ENCODE measurements at places on chromosomes 11 and 22.
A peak's percentile ranks its signal among the peaks of the same experiment; 100 is the strongest.

GRCh38 chr11:35298369-35298768 lies 121.0 kb downstream of the SLC1A2 start:
- no peak for DNase-seq

DNA sequence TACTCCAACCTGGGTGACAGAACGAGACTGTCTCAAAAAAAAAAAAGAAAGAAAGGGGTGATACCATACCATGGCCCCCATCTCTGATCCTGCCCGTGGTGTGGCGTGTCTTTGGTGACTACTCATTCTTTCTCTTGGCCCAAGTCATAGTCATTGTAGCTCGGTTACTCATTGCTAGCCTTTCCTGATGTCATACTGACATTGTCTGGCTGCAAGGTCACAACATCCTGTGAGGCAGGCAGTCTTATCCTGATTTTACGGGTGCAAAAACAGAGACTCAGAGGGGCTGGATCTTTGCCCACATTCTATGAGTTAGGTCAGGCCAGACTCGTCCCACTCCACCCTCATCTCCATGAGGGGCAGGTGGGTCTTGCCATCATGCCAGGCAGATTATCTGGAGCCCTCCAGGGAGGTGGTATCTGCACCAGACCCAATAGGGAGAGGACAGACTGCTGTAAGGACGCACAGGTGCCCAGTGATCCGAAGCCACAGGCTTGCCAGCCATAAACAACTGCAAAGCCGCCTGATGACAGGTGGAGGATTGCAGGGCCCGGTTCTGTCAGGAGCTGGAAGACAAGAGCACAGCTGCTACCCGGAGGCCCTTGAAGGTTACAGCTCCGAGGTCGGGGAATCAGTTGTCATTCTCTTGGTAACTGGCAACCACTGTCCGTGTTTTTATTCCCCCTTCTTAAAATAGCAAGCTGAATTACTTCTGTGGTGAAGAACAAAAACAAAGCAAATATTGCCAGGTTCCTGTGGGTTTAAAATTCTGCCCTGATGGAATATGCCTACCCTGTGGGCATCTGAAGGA lies 13.8 kb downstream of the TOM1 start:
- DNase-seq = peak; percentile 89

DNA sequence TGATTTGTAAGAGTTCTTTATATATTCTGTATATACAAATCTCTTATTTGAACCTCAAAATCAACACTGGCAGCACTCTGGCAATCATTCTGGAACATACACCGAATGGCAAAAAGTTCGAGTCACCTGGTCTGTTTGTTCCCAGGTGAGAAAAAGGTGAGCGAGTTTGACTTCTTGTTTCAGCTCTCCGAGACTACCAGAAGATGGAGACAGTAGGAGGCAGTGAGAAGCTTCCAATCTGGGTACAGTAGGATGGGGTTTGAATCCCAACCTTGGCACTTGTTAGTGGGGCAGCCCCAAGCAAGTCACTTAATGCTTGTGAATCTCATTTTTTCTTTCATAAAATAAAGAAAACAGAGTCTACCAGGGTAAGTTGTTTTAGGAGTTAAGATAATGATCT lies 76.4 kb downstream of the C2CD3 start:
- DNase-seq = no peak

- DNase-seq = no peak
Observed at GRCh38 chr22:21711851-21712250, 23.7 kb downstream of the YPEL1 start.

- no peak for DNase-seq
Observed at GRCh38 chr22:44745853-44746789, 6.3 kb upstream of the ARHGAP8 start.

- DNase-seq = no peak
Observed at GRCh38 chr11:134529212-134530096, 117.4 kb upstream of the B3GAT1 start.

- DNase-seq = no peak
Observed at GRCh38 chr22:35384527-35384926, 3.6 kb downstream of the HMOX1 start.

- DNase-seq = no peak
Observed at GRCh38 chr22:37742376-37743171, 45.7 kb downstream of the TRIOBP start.

GRCh38 chr22:32874976-32875375 lies 73.5 kb downstream of the TIMP3 start:
- peak; percentile 39 for DNase-seq

DNA sequence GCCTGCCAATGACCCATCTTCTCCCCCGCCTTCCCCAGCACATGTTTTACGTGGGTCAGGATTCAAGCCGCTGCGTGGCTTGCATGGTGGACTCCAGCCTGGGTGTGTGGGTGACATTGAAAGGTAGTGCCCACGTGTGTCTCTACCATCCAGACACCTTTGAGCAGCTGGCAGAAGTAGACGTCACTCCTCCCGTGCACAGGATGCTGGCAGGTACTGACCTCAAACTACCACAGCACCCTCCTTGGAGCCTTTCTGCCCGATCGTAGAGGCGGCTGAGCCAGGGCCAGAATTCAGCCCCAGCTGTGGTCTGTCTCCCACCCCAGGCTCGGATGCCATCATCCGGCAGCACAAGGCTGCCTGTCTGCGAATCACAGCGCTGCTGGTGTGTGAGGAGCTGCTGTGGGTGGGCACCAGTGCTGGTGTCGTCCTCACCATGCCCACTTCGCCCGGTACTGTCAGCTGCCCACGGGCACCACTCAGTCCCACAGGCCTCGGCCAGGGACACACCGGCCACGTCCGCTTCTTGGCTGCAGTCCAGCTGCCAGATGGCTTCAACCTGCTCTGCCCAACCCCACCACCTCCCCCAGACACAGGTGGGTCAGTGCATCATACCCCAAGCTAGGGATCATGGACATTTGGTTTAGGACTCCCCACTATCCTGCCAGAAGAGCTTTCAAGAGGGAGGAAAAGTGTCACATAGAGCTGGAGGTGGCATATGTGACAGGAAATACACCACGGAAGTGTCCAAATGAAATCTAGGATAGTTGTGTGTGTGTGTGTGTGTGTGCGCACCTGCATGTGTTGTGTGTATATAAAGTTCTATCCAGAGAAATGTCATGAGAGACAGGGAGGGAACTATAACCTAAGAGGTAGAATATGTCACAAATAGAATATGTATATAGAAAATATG lies 10.6 kb upstream of the RELT start:
- DNase-seq = no peak

GRCh38 chr11:20368438-20368837 lies 4.9 kb downstream of the HTATIP2 start:
- DNase-seq = no peak
